Fibroblast of mammary gland (primary cell): ENCODE measurements at places on chromosomes 4 and X.

GRCh38 chrX:28659269-28659668, 72.0 kb downstream of the IL1RAPL1 start:
- no peak for DNase-seq

GRCh38 chrX:129768586-129769466, 10.9 kb upstream of the SASH3 start:
- DNase-seq = peak; percentile 15

- DNase-seq = no peak
These were observed 82.9 kb downstream of the RTL5 start for GRCh38 chrX:72048510-72049455.

- no peak for DNase-seq
These were observed 29.7 kb downstream of the IL21 start for GRCh38 chr4:122591196-122591595.

GRCh38 chr4:185207466-185207865, 1.9 kb upstream of the SNX25 start:
- no peak for DNase-seq

GRCh38 chr4:143473334-143474126, 40.0 kb upstream of the SMARCA5 start:
- no peak for DNase-seq

DNA sequence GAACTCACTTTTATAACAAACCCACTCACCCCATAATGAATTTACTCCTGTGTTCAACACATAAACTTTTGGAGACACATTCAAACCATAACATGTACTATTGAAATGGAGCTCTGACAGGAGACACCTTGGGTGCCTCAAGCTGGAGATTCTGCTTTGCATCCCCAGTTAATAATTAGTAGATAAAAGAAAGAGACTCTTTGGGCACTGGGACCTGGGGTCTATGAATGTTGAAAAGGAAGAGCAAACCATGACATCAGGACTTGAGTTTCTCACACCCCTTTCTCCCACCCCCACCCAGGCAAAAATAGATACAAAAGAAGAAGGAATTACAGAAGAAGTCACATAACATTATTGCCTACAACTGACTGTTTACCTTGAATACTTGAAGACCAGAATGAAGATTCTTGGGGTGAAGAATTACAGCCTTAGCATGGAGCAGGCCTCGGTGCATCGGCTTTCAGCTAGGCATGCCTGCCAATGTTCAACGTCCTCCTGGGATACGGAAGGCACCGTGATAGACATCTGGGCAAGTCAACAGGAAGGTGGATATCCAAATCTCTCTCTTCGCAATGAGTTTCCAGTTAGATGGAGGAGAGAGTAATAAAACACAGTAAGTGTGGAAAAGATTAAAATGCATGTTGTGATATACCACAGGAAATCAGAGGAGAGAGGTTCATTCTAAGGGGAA, 316.0 kb downstream of the TRIML1 start:
- DNase-seq = no peak

DNA sequence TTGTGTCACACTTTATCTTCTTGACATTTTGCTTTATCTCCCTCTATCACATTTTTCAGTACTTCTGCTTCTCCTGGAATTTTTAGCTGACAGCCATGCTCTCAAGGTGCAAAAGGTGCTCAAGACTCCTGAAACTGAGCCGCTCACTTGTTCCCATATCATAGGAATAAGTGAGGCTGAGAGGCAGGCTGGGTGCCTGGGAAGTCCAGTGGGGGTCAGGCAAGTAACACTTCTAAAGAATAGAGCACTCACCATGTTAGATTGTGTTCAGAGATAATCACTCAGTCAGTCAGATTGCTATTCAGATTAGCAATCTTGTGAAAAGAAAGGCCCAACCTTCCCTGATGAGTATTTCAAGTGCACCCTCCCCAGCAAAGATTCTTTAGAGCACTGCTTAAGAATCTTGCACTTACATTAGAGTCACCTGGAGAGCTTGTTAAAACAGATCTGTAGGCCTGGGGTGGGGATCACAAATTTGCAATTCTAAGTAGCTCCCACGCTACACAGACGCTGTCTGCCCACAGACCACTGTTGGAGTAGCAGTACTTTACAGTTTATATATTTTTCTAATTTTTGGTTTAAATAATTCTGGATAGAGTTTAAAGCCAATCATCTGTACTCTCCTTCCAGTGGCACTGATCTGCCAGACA, 23.1 kb upstream of the LRAT start:
- no peak for DNase-seq

- DNase-seq = peak; percentile 4
These were observed 204.5 kb downstream of the ZNF674 start for GRCh38 chrX:46340696-46341095.

DNA sequence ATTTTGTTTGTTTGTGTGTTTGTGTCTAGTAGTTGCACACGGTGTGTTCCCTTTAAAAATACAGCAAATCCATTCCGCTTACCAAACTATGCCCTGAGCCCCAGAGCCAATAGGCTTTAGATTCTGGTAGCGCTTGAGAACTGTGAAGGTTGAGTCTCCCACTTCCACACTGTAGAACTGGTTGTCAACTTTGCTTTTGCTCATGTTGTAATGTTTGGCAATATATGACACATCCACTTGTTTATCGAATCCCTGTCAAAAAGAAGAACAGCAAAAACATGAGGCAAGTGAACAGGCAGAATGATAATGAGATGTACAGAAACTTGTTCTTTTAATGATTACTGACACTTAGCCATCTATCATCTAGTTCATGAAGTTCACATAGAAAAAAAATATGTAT, 200.6 kb downstream of the MAPK10 start:
- DNase-seq = peak; percentile 5

DNA sequence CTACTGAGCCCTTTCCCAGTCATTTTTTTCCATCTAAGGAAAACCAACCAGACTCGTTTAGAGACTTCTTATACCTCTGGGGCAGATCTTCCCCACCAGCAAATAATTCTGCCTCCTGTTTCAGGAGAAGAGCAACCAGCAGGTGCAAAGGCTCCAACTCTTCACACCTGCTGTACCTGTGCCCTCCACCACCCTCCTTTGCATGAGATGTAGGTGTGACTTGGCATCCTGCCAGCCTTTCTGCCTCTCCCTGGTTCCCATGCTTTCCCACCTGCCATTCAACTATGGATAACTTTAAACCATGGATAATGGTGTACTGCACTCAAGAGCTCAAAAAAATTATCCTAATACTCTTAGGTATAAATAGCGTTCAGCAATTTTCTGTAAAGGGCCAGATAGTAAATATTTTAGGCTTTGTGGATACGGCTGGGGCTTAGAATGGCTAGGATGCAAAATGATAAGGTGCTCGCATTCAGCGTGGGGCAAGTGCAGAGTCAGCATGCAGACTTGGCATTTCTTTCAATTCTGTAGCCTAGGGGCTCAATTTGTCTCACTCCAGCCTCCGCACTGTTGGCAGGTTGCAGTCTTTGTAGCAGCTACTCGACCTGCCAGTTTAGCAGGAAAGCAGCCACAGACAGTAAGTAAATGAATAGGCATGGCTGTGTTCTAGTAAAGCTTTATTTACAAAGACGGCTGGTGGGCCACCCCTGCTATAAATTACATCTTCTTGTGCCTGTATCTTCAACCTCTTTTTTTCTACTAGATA, 79.8 kb downstream of the HCCS start:
- DNase-seq = no peak

DNA sequence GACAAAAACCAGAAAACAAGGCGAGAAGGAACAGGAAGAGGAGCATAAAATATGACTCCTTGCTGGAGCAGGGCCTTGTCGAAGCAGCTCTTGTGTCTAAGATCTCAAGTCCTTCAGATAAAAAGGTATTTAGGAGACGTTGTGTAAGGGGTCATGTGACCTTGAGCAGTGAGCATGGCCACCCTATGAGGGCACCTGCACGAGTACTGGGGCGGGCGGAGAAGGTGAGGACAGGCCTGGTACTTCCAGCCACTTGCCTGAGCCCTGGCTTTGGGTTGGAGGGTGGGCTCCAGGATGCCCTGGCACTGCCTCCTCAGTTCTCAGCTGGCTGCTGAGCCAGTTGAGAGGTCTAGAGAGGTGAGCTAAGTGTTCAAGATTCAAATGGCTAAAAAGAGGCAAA, 29.9 kb downstream of the NSD2 start:
- DNase-seq = no peak

- no peak for DNase-seq
These were observed 42.5 kb downstream of the ADD1 start for GRCh38 chr4:2886161-2886560.

DNA sequence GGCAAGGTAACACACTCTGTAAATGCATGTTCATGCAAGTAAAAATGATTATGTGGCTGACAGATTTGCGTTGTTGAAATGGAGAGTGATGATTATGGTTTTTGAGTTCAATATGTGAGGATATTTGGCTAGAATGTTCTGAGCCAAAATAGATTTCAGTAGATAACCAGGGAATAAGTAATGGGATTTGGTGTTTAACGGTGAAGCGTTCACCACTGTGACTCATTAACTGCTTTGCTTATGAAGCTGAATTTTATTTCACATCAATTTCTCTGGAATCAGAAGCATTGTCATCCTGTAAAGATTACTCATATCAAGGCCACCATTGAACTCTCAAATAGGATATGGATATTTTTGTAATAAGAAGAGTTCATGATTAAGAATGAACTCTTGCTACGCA, 11.7 kb downstream of the AFP start:
- DNase-seq = peak; percentile 74

GRCh38 chr4:23021040-23021439, 328.3 kb downstream of the GBA3 start:
- no peak for DNase-seq

- peak; percentile 13 for DNase-seq
These were observed 119.4 kb downstream of the AKAP4 start for GRCh38 chrX:50081282-50081889.
